ENCODE measurements at places on chromosomes 16 and 17.

DNA sequence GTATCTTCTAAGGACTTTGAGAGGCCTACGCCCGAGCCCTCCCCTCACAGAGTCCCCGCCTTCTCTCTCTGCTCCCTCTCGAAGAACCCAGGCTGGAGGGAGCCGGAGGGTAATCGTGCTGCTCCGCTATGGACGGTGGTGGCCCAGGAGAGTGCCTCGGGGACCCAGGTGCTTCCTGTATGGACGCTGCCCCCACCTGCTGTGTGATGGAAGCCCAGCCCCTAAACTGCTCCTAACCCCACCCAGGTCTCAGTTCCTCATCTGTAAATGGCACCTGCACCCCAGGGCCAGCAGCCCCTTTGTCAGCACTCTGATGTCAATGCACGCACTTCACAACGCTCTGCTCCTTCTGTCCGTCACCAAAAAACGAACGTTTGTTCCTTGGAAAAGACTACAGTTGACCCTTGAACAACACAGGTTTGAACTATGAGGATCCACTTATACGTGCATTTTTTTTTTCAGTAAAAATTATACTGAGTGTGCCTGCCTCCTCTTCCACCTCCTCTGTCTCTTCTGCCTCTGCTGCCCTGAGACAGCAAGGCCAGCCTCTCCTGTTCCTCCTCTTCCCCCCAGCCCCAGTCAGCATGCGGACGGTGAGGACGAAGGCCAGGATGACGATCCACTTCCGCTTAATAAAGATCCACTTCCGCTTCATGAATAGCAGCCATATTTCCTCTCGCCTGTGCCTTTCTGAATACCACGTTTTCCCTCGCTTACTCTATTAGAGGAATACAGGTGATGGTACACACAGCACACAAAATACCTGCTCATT, 118.3 kb downstream of the BANP start:
- DNase-seq, result no peak

DNA sequence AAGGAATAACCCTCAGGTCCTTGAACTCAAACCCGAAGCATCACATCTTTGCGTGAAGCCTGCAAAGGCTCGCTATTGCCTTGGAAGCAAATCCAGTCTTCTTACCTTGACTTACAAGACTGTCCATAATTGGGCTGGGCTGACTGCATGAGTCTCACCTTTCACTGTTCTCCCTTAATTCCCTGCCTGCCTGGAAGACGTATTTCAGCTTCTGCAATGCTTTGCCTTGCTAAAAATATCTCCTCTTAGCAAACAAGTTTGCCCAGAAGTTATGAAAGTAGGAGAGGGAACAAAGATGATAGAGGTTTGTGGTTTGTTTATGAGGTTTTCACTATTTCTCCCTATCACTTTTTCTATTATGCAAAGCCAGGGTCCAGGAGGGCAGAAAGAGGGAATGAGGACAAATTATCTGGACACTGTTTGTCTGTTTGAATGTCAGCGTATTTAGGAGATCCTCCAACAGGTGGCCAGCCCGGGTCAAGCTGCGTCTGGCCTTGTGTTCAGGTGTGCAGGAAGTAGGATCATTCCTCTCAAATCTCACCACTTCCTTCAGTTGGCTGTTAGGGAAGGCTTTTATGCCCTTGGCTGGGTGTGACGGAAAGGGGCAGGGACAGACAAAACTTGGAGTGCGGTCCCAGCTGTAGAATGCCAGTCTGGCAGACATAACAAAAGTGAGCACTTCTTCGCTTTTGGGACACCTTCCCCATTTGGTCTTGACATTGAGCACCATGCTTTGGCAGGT, 488.9 kb downstream of the CDH13 start:
- DNase-seq, result no peak

GRCh38 chr16:75311383-75311938, 60.0 kb upstream of the BCAR1 start:
- DNase-seq, result no peak

DNA sequence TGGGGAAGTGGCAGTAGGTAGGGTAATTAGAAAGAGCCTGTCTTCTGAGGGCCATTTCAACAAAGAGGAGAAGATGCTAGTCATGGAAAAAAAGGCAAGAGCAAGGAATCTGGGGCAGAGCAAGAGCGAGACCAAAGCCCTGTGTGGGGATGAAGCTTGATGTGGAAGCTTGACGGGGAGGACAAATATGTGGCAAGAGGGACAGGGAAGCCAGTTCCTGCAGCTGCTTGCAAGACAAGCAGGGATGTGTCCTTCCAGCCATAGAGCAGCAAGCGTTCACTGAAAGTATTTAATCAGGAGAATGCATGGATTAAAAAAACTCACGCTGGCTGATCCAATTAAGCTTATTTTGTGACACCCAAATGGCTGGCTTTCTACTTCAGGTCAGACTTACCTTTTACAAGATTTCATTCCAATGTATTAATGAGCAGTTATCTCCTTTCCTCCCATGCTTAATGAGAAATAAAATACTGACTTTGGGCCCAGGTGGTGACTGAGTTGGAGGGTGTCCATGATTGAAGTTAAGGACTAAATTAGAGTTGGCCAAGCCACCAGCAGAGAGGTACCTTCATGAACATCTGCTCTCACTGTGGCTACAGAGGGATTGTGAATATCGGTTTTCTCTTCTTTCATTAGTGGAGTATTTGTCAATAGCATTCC, 76.8 kb downstream of the ABCA8 start:
- DNase-seq, result no peak

- DNase-seq, result no peak
Measured at GRCh38 chr17:77318021-77318420, 177.3 kb downstream of the SEC14L1 start.

- no peak for DNase-seq
Measured at GRCh38 chr17:63989622-63990345, 8.4 kb upstream of the PRR29 start.

Measured in amniotic stem cell (primary cell).